ENCODE measurements at places on chromosomes 2 and 18.

- no peaks in the 10 kb centered on the region for H3K36me3 ChIP-seq
- DNase-seq, result no peak
- H3K27ac ChIP-seq, result no peak overlapping the region
- no peak overlapping the region for H3K4me3 ChIP-seq
- no peaks in the 10 kb centered on the region for H3K4me1 ChIP-seq
- no peaks in the 10 kb centered on the region for H3K27me3 ChIP-seq
Observed at GRCh38 chr2:50069454-50069853, 915.1 kb upstream of the FSHR start.

- H3K27me3 ChIP-seq, result no peaks in the 10 kb centered on the region
- H3K4me3 ChIP-seq, result no peak overlapping the region
- H3K4me1 ChIP-seq, result no peaks in the 10 kb centered on the region
- DNase-seq, result no peak
Observed at GRCh38 chr2:6384341-6384740, 481.4 kb downstream of the CMPK2 start.

DNA sequence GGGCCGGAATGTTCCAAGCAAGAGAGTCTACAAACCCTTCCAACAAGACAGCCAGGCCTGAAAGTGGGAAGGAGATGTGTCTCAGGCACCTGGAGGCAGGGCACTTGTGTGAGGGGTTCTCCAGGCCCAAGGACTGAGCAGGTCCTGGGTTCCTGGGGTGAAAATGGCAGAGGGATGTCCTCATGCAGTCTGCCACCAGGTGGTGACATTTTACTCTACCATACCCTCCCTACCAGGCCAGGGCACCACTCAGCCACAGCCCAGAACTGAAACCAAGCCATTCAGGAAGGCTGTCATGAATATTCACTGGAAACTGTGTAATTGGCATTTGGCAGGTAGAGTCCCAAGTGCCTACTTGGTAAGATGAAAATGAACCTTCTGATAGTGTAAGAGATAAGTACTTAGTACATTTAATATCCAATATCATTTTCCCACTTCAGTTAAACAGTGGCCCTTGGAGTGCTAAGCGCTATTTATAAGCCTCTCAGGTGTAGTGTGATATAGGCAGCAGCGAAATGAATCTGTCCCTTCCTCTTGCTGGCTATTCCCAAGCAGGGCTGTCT lies 185.1 kb downstream of the MYO5B start:
- peaks cover 44% of the 10 kb centered on the region for H3K4me1 ChIP-seq
- no peak overlapping the region for H3K27ac ChIP-seq
- DNase-seq, result no peak
- no peak overlapping the region for H3K4me3 ChIP-seq
- no peaks in the 10 kb centered on the region for H3K36me3 ChIP-seq
- H3K27me3 ChIP-seq, result no peaks in the 10 kb centered on the region

DNA sequence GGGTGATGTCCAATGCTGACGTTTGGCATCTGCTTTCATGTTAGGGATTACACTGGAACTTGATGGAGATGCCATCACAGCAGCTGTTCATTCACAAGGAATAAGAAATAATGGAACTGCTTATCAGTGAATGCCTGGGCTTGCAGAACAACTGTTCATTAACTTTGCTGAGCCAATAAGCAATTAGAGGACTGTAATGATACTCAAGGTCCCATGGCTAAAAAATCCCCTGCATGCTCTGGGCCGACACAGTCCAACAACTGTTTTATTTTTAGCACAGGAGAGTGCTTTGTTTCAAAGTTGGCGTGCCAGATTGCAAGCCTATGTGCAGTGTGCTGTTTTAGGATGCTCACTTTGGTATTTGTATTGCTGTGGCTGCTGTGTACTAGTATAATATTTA lies 408.0 kb upstream of the RGPD4 start:
- no peak overlapping the region for H3K4me3 ChIP-seq
- DNase-seq, result no peak
- no peaks in the 10 kb centered on the region for H3K4me1 ChIP-seq
- no peaks in the 10 kb centered on the region for H3K27me3 ChIP-seq
